Calu3 (cell line): ENCODE measurements at places on chromosomes 16 and 17. TPM values are rescaled to one million over a fixed set of nuclear protein-coding genes. Genes with fewer than 3 reads are reported as not detected.

- no peak for DNase-seq
- no peaks in the 10 kb centered on the region for H3K27me3 ChIP-seq
- H3K36me3 ChIP-seq = peaks cover 65% of the 10 kb centered on the region
Measured at GRCh38 chr17:37090941-37091340, 142.2 kb downstream of the AATF start.

DNA sequence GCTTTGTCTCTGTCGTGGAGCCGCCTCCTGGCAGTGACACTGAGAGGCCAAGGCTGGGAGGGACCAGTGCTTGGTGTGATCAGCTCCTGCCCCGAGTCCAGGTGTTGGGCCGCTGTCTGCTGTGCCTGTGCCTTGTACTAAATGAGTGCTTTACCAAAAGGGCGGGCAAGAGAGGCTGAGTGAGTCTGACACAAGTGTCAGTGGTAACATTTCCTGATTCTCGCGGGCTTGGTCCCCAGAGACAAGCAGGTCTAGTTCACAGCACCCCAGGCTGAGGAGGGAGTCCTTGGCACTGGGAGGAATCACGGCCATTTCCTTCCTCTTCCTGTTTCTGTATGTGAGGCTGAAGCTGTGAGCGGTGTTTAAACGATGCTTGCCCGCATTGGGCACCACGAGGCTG, 30.2 kb downstream of the PLD6 start:
- H3K4me1 ChIP-seq = no peaks in the 10 kb centered on the region
- DNase-seq = no peak
- no peaks in the 10 kb centered on the region for H3K27me3 ChIP-seq

The SLC12A3 gene
- not detected in 2 replicates for total RNA-seq

DNA sequence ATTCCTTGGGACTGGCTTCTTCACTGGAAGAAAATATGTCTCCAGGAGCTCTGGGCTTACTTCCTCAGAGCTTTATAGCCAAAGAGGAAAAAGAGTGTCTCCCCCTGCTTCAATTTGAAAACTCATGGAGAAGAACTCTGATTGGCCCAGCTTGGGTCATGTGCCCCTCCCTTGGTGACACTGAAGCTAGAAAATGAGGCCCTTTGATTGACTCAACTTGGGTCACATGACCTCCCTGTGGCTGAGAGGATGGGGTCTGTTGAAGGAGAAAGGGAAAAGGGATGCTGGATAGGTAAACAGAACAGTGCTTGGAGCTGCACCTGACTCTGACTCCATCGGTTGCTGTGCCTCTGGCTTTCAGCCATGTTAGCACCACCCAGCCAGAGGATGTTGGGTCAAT, 70.6 kb upstream of the KSR1 start:
- no peaks in the 10 kb centered on the region for H3K36me3 ChIP-seq
- H3K27me3 ChIP-seq = no peaks in the 10 kb centered on the region
- H3K4me3 ChIP-seq = no peak overlapping the region

- no peaks in the 10 kb centered on the region for H3K4me1 ChIP-seq
- no peak for DNase-seq
- no peak overlapping the region for H3K4me3 ChIP-seq
- H3K27me3 ChIP-seq = no peaks in the 10 kb centered on the region
Measured at GRCh38 chr16:203246-203645, 23.0 kb downstream of the HBQ1 start.

- no peak for DNase-seq
- H3K36me3 ChIP-seq = peaks cover 32% of the 10 kb centered on the region
- no peaks in the 10 kb centered on the region for H3K27me3 ChIP-seq
Measured at GRCh38 chr16:87348616-87349157, 31.5 kb upstream of the C16orf95 start.

- peaks cover 7% of the 10 kb centered on the region for H3K36me3 ChIP-seq
- H3K4me1 ChIP-seq = peaks cover 10% of the 10 kb centered on the region
- no peak for DNase-seq
- no peak overlapping the region for H3K4me3 ChIP-seq
Measured at GRCh38 chr17:50194140-50194933, 7.1 kb downstream of the COL1A1 start.

GRCh38 chr17:74474043-74474792, 7.8 kb downstream of the CD300A start:
- no peaks in the 10 kb centered on the region for H3K36me3 ChIP-seq
- DNase-seq = no peak
- H3K27ac ChIP-seq = no peak overlapping the region

DNA sequence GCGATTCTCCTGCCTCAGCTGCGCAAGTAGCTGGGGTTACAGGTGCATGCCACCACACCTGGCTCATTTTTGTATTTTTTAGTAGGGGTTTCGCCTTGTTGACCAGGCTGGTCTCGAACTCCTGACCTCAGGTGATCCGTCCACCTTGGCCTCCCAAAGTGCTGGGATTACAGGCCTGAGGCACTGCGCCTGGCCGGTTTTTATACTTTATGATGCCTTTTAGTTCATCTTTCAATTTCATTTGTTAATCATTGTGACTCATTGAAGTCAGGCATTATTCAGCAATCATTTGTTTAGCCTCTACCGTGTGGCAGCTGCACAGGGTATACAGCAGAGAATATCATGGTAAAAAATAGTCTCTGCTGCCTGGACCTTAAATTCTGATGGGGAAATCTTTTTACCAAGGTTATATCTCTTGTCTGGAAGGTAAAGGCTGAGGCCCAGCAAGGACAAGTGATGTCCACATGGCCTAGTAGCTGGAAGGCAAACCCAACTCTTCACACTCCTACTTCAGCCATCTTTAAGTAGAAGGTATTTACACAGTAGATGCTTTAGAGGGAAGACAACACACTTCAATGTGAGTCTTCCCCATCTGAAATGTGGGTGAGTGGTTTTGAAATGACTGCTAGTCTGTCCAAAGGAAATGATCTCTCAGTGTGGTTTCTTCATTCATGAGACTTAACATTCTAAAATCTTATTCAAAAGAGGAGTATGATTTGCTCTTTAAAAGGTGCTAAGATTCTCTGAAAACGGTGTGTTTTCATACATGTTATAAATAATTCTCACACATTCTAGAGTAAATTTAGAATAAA, 2.4 kb downstream of the PRPSAP2 start:
- no peaks in the 10 kb centered on the region for H3K27me3 ChIP-seq
- no peak overlapping the region for H3K4me3 ChIP-seq

The TPSD1 gene
- not detected in 2 replicates for total RNA-seq
